AG04450 (cell line): ENCODE measurements at places on chromosomes 4 and X.

DNA sequence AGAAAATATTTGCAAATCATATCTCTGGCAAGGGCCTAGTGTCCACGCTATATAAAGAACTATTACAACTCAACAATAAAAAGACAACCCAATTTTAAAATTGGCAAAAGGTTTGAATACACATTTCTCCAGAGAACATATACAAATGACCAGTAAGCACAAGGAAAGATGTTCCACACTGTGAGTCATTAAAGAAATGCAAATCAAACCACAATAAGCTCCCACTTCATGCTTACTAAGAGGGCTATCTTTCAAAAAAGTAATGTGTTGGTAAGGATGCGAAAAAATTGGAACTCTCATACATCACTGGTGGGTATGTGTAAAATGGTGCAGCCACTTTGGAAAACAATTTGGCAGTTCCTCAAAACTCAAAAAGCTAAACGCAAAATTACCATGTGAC is 884.0 kb upstream of the INTU start:
- DNase-seq: no peak

- peak; percentile 16 for DNase-seq
These were observed 248.9 kb upstream of the UGT8 start for GRCh38 chr4:114349543-114350175.

DNA sequence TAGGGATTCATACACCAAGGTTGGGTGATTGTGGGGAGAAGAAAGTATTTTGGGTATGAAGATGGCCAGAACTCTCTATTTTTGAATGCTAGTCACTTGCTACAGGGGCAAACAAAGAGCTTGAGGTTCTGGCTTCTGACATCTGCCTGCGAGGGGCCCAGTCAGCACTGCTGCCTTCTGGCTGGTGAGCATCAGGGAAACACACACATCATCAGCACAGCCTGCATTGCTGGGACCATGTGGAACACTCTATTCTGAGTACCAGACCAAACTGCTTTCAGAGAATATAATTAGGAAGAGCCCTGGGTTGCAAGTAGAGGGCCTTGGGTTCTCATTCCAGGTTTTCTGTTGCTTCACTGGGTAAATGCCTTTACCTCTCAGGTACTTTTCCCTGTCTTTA is 14.1 kb downstream of the TRPC5 start:
- DNase-seq: no peak

DNA sequence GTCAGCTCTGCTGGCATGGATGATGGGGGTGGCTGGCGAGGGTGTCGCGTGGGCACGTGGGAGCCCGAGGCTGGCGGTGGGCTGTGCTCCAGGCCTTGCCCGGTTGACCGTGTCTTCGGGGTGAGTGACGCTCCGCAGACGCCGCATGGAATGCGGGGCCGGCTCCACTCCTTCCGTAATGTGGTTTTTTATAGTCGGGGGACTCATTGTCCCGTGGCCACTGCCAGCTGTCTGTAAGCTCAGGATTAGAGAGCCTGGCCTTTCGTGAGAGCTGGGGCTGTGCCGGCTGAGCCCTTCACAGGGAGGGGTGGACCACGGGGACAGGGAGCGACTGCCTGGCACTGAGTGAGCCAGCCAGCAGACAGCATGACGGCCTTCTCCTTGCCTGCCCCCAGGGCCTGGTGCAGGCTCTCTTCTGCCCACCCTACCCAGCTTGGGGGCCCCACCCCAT is 20.4 kb downstream of the DOK7 start:
- no peak for DNase-seq

- DNase-seq: no peak
These were observed 383 bp upstream of the TBC1D19 start for GRCh38 chr4:26583538-26583864.

- no peak for DNase-seq
These were observed 10.1 kb upstream of the MPP1 start for GRCh38 chrX:154815274-154815818.

GRCh38 chrX:95640226-95640625 is 1044.4 kb upstream of the DIAPH2 start:
- no peak for DNase-seq

GRCh38 chr4:5890063-5890727 is 2.7 kb downstream of the CRMP1 start:
- no peak for DNase-seq

- DNase-seq: no peak
These were observed 146.7 kb downstream of the KCNIP4 start for GRCh38 chr4:21801661-21802385.

- no peak for DNase-seq
These were observed 635.2 kb upstream of the SPANXN1 start for GRCh38 chrX:144612076-144612475.

DNA sequence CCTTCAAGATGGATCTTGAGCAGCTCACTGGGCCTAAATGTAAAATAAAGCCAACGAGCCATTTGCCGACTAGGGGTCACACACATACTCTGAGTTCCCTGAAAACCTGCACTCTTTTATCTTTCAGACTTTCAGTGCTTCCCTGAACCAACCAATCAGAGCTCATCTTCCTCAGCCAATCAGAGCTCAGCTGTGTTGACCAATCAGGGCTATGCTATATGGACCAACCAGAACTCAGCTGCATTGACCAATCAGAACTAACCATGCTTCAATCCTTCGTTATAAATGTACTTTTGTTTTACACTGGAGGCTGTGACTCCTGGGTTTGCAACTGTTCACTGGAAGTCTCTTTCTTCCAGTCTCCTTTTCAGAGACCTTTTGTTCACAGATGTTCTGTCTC is 19.3 kb downstream of the SLC25A53 start:
- no peak for DNase-seq

- DNase-seq: no peak
These were observed 1179.6 kb upstream of the PCDH7 start for GRCh38 chr4:29540439-29541102.

DNA sequence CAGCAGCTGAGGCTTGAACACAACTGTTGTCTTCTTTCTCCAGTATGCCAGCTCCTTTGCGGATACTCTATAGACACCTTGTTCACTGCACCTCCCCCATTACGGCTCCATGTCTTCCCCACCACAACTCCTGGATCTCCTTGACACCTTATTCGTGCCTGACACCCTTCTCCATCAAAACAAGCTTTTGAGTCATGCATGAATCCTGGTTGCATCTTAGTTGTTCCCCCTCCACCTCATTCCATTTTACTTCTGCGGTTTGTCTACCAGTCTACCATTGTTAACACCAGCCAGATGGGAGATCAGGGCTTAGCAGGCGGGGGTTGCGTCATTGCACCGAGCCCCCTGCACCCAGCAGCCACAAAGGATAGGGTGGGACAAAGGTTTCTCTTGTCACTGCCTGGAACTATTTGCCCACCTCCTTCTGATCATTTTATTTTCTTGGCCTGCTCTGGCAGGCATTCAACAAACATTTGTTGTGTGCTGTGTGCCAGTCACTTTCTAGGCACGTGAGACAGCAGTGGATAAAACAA is 2.0 kb upstream of the CDK16 start:
- DNase-seq: no peak
